ENCODE measurements at places on chromosomes 11 and 22. TPM values are rescaled to one million over a fixed set of nuclear protein-coding genes. Genes with fewer than 3 reads are reported as not detected.
A peak's percentile ranks its signal among the peaks of the same experiment; 100 is the strongest.

DNA sequence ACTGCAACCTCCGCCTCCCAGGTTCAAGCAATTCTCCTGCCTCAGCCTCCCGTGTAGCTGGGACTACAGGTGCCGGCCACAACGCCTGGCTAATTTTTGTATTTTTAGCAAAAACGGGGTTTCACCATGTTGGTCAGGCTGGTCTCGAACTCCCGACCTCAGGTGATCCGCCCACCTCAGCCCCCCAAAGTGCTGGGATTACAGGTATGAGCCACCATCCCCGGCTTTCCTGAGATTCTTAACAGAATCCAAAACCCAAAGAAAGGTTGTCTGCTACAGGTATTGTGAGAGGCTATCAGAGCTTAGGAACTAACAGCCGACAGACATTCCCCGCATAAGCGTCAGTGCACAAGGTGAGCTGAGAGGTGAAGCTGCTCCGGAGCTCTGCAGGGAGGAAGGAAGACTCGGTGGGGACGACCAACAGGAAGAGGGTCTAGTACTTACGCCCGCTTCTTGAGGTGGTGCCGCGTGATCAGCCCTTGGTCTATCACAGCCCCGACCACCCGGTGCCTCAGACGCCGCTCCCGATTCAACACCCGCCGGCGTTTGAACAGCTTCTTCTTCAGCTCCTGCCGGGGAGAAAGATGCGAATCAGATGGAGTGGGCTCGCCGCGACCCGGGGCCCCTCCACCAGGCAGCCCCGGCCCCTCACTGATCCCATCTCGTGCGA is 470 bp downstream of the C11orf98 start:
- peak overlapping the region; percentile 92 for H3K4me3 ChIP-seq
- peaks cover 39% of the 10 kb centered on the region for H3K4me1 ChIP-seq

- H3K4me3 ChIP-seq, result no peak overlapping the region
- H3K27me3 ChIP-seq, result no peaks in the 10 kb centered on the region
- peaks cover 54% of the 10 kb centered on the region for H3K36me3 ChIP-seq
- no peak for DNase-seq
Measured at GRCh38 chr11:20087118-20087521, 73.2 kb downstream of the DBX1 start.

GRCh38 chr11:119155733-119156492 is 7.1 kb downstream of the ABCG4 start:
- H3K4me1 ChIP-seq, result no peaks in the 10 kb centered on the region
- H3K36me3 ChIP-seq, result no peaks in the 10 kb centered on the region
- H3K4me3 ChIP-seq, result no peak overlapping the region

- no peak overlapping the region for H3K4me3 ChIP-seq
- H3K36me3 ChIP-seq, result no peaks in the 10 kb centered on the region
- H3K4me1 ChIP-seq, result no peaks in the 10 kb centered on the region
- H3K27ac ChIP-seq, result no peak overlapping the region
- peaks cover 8% of the 10 kb centered on the region for H3K27me3 ChIP-seq
Measured at GRCh38 chr11:79052544-79052943, 388.3 kb downstream of the TENM4 start.

- H3K36me3 ChIP-seq, result no peaks in the 10 kb centered on the region
- H3K27ac ChIP-seq, result no peak overlapping the region
- H3K4me1 ChIP-seq, result no peaks in the 10 kb centered on the region
- no peak overlapping the region for H3K4me3 ChIP-seq
Measured at GRCh38 chr11:112770033-112770432, 191.2 kb upstream of the NCAM1 start.

GRCh38 chr11:129375751-129376657 is at the start of gene BARX2:
Gene BARX2 (plus strand): TSS chr11:129375848. CDS start chr11:129376036, 188 bp downstream.
- no peaks in the 10 kb centered on the region for H3K36me3 ChIP-seq
- peak within 1 kb of the TSS; percentile 36 for H3K4me3 ChIP-seq
- no peak within 1 kb of the TSS for H3K27ac ChIP-seq

DNA sequence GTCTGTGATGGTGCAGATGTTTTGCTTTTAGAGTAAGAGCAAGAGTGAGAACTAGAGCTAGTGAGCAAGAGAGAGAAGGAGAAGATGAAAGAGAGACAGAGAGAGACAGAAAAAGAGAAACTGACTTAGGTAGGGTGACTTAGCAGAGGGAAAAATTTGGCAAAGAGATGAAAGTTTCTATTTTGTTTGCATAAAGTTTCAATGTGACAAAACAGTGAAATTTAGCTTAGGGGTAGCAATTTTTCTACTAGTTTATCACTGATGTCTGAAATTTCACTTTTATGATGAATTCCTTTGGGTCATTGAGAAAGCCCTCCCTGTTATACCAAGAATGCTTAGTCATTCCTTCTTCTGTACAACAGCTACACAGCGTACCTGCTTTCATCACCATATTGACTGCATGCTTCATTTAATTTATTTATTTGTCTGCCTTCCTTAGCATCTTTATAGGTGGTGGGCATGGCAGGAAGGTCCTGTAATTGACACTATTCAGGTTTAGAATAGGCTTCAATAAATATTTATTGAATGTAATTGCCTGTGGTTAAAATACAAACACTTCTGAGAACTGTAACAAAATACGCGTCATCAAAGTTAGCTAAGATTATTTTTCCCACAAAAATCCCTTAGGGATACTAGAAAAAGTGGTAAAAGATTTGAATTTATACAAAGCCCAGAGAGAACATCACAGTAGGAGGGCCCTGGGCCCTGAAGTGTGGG is 19.9 kb upstream of the CTSC start:
- peaks cover 43% of the 10 kb centered on the region for H3K4me1 ChIP-seq
- DNase-seq, result no peak
- H3K36me3 ChIP-seq, result no peaks in the 10 kb centered on the region
- H3K27me3 ChIP-seq, result no peaks in the 10 kb centered on the region
- H3K27ac ChIP-seq, result peak overlapping the region; percentile 9

DNA sequence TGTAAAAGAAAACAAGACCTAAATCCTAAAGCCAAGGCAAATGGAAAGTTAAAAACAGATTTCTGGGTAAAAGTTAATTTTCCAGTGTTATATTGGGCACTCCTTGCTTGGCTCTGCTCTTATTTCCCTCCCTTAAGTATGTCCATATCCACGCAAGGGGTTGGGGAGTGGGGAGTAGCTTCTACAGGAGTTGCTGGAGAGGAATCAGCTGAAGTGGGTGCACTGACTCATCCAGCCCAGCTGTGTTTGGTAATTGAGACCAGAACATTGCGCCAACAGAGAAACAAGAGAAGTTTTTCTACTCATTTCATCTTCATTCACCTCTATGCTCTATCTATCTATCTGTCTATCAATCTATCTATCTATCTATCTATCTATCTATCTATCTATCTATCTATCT is 298.4 kb upstream of the PDGFD start:
- no peak for DNase-seq
- no peak overlapping the region for H3K27ac ChIP-seq
- H3K27me3 ChIP-seq, result no peaks in the 10 kb centered on the region
- no peak overlapping the region for H3K4me3 ChIP-seq
- H3K4me1 ChIP-seq, result no peaks in the 10 kb centered on the region

DNA sequence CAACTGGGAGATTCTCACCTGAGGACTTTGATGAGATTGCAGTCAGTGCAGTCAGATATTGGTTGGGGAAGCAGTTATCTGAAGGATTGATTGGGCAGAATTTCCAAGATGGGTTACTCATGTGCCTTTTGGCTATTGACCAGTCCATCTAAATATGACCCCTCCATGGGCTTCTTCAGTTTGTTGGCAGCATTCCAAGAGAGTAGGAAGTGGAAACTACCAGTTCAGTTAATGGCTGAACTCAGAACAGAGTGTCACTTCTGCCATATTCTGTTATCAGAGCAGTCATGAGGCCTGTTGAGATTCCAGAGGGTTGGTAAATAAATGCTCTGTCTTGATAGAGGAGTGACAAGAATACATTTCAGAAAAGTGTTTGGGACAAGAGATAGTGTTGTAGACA is 71.0 kb downstream of the CYP2R1 start:
- no peaks in the 10 kb centered on the region for H3K36me3 ChIP-seq
- no peak overlapping the region for H3K4me3 ChIP-seq
- H3K27ac ChIP-seq, result no peak overlapping the region
- H3K4me1 ChIP-seq, result no peaks in the 10 kb centered on the region
- no peak for DNase-seq
- H3K27me3 ChIP-seq, result no peaks in the 10 kb centered on the region

Gene PARVA
- 58.3 TPM for total RNA-seq

Gene CHRM1
- 6.8 TPM for total RNA-seq

Data from lower lobe of right lung (tissue), 2 donors.